ENCODE measurements at places on chromosomes 1 and 21. TPM values are rescaled to one million over a fixed set of nuclear protein-coding genes. Genes with fewer than 3 reads are reported as not detected.

DNA sequence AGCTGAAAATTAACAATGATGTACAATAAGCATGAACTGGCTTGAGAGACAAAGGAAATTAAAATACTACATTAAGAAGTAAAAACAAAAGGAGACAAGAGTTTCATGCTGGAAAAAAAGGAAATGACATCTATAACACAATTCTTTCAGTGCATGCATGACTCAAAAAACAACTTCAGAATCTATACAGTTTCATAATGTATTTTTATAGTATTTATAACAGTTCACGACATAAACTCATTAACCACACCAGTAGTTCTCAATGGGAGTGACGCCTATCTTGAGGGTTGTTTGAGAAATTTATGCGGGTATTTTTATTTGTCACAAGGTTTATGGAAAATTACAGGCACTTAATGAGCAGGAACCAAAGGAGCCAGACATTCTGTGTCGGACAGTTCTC lies 168.5 kb downstream of the SMYD3 start:
- DNase-seq, result no peak

CLCNKA gene
- polyA plus RNA-seq, result 0.03 TPM

GRCh38 chr1:27366411-27367159 lies at the start of gene MAP3K6:
Gene MAP3K6 (minus strand): TSS chr1:27366961. CDS start chr1:27366597, 364 bp downstream.
- peak; percentile 90 for DNase-seq

ZNF593OS gene
- not detected for polyA plus RNA-seq

- DNase-seq, result no peak
These were observed 225.2 kb downstream of the RPS6KC1 start for GRCh38 chr1:213276236-213276635.

DNA sequence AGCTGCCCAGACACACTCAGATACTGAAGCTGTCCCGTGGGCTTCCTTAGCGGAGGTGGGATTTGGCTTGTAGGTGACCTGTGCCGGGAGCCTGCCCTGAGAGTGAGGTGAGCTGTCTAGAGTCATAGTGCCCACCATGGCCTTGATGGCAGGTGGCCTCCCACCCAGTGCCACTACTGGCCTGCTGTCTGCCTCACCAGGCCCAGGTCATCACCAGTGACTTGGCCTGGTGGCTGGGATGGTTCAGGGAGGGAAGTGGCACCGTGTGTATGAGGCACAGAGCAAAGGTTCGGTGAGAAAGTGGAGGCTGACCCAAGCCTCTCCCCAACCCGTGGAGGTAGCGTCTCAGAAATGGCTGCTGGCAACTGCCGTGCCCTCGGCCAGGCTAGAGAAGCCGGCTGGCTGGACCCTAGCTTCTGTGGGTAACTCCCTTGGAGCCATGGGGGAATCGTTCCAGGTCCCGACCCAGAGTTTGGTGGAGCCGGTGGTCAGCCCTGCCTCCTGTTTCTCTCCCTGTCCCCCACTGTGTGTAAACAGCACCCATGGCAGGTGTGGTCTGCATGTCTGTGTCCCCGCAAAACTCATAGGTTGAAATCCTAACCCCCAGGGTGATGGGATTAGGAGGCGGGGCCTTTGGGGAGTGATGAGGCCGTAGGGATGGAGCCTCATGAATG lies 155.4 kb upstream of the C1orf174 start:
- DNase-seq, result peak; percentile 2

All from SK-N-SH (cell line).